ENCODE measurements at places on chromosomes 16 and 17. TPM values are rescaled to one million over a fixed set of nuclear protein-coding genes. Genes with fewer than 3 reads are reported as not detected.

Gene GAS7
- 2.1 TPM for total RNA-seq

DNA sequence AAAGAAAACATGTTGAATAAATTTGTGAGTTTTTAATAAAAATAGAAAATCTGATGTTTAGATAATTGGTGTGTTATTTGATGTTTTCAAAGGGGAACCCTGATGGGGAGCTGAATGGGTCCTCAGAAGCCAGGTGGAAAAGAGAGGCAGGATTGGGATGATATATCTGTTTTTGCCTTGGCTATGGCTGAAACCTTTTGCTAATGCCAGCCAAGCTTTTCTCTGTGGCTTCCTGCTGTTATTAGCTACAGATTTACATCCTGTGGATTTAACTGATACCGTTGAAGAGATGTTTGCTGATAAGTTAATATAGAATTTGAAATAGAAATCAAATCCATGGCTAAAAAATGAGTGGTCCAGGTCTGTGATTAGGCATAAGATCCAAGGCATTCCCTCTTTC lies 4.2 kb upstream of the AATF start:
- no peak overlapping the region for H3K27ac ChIP-seq
- H3K36me3 ChIP-seq, result peaks cover 6% of the 10 kb centered on the region
- H3K4me3 ChIP-seq, result no peak overlapping the region
- DNase-seq, result no peak
- peaks cover 65% of the 10 kb centered on the region for H3K27me3 ChIP-seq

Gene DLX4
- total RNA-seq, result 0.81 TPM

DNA sequence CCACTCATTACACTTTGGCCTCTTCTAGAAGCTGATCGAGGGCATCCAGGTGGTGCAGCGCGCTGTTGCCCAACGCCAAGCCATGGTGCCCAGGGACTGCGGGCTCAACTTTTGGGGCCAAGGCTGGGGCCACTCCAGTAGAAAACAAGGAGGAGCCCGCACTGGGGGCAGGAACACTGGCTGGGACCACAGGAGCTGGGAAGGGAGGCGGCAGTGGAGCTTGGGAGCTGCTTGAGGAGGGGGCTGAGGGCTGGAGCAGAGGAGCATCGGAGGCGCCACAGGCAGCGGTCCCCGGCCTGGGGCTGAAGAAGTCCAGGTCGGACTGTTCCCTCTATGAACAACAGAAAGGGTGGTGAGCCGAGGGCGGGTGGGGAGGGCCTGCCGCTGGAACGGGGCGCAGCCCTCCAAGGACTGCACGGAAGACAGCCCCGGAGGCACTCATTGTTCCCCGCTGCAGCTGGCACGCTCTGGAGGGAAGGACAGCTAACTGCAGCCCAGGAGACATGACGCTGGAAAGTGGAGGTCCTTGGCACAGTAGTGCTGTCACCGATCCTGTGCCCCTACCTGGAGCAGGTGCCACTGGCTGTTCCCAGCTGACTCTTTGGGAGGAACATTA lies 21.5 kb downstream of the GGA3 start:
- peaks cover 47% of the 10 kb centered on the region for H3K4me1 ChIP-seq
- no peaks in the 10 kb centered on the region for H3K27me3 ChIP-seq
- peaks cover 52% of the 10 kb centered on the region for H3K36me3 ChIP-seq
- H3K4me3 ChIP-seq, result no peak overlapping the region
- no peak for DNase-seq

- no peaks in the 10 kb centered on the region for H3K36me3 ChIP-seq
- H3K4me1 ChIP-seq, result peaks cover 3% of the 10 kb centered on the region
- DNase-seq, result no peak
- no peak overlapping the region for H3K27ac ChIP-seq
- peaks cover 15% of the 10 kb centered on the region for H3K27me3 ChIP-seq
- H3K4me3 ChIP-seq, result no peak overlapping the region
Observed at GRCh38 chr17:32819035-32819434, 57.9 kb downstream of the MYO1D start.

DNA sequence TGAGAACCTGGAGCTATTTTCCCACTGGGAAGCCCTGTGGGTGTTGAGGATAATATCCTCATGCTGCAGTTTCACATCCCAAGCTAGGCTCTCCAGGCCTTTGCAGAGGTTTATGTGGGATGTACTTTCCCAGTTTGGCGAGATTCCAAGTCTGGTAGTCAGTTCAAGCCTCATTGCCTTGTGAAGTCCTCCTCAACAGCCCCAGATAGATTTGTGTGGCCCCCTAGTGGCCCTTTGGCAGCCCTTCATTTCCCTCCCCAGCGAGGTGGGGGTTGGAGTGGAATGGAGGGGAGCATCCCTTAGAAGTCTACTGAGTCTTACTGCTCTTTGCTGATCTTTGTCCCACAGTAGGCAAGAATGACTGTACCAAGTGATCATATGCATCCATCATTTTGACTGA lies 137.9 kb downstream of the CDH11 start:
- no peak for DNase-seq
- no peak overlapping the region for H3K27ac ChIP-seq
- H3K36me3 ChIP-seq, result no peaks in the 10 kb centered on the region
- no peaks in the 10 kb centered on the region for H3K4me1 ChIP-seq
- no peak overlapping the region for H3K4me3 ChIP-seq

DNA sequence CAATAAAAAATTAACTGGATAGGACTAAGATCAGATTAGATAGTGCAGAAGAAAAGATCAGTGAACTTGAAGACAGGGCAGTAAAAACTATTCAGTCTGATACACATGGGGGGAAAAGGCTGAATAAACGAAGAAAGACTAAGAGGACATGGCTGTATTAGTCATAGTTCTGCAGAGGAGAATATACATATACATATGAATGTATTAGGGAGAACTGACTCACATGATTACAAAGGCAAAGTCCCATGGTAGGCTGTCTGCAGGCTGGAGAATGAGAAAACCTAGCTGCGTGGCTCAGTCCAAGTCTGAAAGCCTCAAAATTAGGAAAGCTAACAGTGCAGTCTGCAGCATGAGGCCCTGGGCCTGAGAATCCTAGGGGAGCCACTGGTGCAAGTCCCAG lies 98.2 kb upstream of the GNAO1 start:
- H3K4me3 ChIP-seq, result no peak overlapping the region
- no peak for DNase-seq
- H3K27ac ChIP-seq, result no peak overlapping the region
- H3K36me3 ChIP-seq, result no peaks in the 10 kb centered on the region

Gene CACNG5
- total RNA-seq, result not detected

- no peaks in the 10 kb centered on the region for H3K4me1 ChIP-seq
- no peak for DNase-seq
- no peak overlapping the region for H3K4me3 ChIP-seq
Observed at GRCh38 chr17:50799582-50799981, 32.3 kb upstream of the ANKRD40CL start.

GRCh38 chr17:8019166-8019565 lies 16.8 kb downstream of the GUCY2D start:
- H3K27ac ChIP-seq, result no peak overlapping the region
- DNase-seq, result no peak
- no peak overlapping the region for H3K4me3 ChIP-seq
- peaks cover 11% of the 10 kb centered on the region for H3K4me1 ChIP-seq
- H3K36me3 ChIP-seq, result no peaks in the 10 kb centered on the region
- peaks cover 14% of the 10 kb centered on the region for H3K27me3 ChIP-seq
